Stimulated activated CD4-positive, alpha-beta T cell treated with anti-CD3 and anti-CD28 coated beads, Interleukin-12 subunit alpha, Interleukin-12 subunit beta, amount 100 ng/mL, for 48 hours (primary cell): ENCODE measurements at places on chromosomes 6 and 20.

DNA sequence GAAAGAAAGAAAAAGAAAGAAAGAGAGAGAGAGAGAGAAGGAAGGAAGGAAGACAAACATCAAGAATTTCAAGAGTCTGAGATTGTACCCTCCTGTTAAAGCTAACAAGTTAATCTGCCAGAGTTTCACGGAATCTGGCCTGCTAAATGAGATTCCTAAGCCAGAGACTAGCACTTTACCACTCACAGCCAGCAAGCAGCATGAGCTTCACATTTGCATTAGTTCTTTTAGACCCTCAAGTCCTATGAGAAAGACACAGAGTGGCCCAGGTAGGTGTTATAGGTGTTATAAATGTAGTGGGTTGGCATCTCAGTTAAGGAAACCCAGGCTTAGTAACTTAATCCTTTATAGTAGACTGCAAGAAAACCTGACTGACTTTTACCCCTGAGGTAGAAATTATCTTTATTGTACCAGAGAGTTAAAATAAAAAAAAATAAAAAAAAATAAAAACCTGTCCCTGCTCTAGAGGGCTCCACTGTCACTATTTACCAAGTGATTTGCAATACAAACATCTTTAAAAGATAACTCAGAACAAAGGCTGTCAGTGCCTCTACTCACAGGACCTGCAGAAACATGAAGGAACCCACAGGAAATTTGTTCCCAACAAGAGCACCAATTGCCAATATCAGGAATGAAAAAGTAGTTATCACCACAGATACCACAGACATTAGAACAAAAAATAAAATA lies 9.7 kb upstream of the IBTK start:
- no peak for DNase-seq

DNA sequence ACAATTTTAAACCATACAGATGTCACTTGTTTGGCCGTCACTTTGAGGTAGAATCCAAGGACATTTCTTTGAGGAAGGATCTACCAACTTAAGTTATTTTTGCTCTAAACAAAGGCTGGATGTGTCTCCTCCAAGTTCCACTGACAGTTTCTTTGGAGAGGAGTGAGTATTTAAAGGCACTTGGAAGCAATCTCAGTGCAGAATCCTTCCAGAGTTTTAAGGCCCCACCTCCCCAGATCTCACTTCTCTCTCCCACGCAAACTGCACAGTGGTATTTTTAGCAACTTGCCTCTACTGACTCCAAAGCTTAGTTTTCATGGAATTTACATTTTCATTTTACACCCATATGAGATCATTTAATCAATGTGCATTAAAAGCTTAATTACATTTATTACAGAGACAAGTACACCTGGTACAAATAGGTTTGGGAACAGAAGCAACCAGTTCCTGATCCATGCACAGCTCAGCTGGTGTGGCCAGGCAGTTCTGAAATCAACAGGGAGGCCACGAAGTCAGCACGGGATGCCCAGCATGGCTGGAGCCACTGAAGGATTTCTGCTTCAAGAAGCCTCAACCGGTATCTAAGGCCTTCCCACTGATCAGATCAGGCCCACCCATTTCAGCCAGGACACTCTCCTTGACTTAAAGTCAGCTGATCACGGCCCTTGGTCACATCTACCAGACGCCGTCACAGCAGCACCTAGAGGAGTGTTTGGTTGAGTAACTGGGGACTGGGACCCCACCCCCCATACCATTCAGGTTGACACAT lies 109.8 kb downstream of the SYCP2 start:
- no peak for DNase-seq

DNA sequence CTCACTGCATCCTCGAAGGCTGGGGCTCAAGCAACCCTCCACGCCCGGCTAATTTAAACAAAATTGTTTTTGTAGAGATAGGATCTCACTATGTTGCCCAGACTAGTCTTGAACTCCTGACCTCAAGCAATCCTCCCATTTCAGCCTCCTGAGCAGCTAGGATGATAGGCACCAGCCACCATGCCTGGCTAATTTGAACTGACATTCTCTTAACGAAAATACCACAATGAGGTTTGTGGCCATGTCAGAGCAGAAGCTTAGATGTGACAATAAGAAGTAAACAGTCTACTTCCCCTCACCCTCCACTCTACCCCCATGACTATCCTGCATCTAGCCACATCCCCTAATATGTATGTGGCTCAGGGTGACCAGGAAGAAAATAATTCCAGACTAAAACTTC lies 74.8 kb upstream of the PLCB4 start:
- no peak for DNase-seq

DNA sequence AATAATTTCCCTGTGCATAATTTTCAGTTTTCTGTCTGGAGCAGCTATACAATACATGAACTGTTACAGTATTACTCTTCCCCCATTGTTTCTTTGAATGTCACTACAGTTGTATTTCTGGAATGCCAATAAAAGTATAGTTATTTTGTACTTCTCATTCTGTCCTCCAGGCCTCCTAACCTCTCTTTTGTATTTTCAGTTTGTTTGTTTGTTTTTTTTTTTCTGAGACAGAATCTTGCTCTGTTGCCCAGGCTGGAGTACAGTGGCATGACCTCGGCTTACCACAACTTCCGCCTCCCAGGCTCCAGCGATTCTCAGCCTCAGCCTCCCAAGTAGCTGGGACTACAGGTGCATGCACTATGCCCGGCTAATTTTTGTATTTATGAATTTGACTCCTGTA lies 16.8 kb upstream of the ARID1B start:
- no peak for DNase-seq

- DNase-seq, result no peak
Measured at GRCh38 chr20:36861875-36862801, 13.8 kb upstream of the TLDC2 start.

GRCh38 chr20:46013322-46013828 lies 4.7 kb downstream of the MMP9 start:
- no peak for DNase-seq
